ENCODE measurements at places on chromosomes 6 and 20. TPM values are rescaled to one million over a fixed set of nuclear protein-coding genes. Genes with fewer than 3 reads are reported as not detected.
A peak's percentile ranks its signal among the peaks of the same experiment; 100 is the strongest.

Gene TNFRSF21
- 0.08 TPM for polyA plus RNA-seq

Gene BACH2
- polyA plus RNA-seq = 8.0 TPM

Gene HEY2
- polyA plus RNA-seq = 0.72 TPM

Gene TRIM15
- polyA plus RNA-seq = not detected

Gene FILIP1
- not detected for polyA plus RNA-seq

Gene ULBP3
- polyA plus RNA-seq = 0.50 TPM

Gene CENPB
- 1.0 TPM for polyA plus RNA-seq

DNA sequence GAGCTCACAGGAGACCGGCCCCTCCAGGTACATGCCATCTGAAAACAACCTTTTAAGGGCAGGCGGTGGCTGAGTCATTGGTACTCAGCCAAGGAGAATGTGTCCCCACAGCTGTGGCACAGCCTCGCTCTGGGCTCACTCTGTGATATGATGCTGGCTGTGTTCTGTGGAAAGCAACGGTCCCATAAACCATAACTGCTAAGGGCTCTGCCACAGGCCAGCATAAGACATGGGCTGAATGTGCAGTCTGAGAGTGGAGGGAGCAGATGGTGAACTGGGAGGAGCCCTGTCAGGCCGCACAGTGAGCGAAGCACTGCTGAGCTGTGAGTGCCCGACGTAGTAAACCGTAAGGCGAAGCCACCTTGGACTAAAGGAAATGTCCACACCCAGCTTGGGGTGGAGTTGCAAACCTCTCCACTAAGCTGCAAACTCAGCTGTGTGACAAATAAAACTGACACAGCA lies 375.8 kb downstream of the THBS2 start:
- peak overlapping the region; percentile 99 for H3K27ac ChIP-seq
- no peaks in the 10 kb centered on the region for H3K36me3 ChIP-seq
- H3K27me3 ChIP-seq = peaks cover 19% of the 10 kb centered on the region
- peaks cover 90% of the 10 kb centered on the region for H3K4me1 ChIP-seq

- DNase-seq = no peak
- H3K4me1 ChIP-seq = no peaks in the 10 kb centered on the region
- no peak overlapping the region for H3K4me3 ChIP-seq
- no peaks in the 10 kb centered on the region for H3K36me3 ChIP-seq
- H3K27ac ChIP-seq = no peak overlapping the region
Observed at GRCh38 chr20:2088891-2089290, 12.7 kb upstream of the STK35 start.

DNA sequence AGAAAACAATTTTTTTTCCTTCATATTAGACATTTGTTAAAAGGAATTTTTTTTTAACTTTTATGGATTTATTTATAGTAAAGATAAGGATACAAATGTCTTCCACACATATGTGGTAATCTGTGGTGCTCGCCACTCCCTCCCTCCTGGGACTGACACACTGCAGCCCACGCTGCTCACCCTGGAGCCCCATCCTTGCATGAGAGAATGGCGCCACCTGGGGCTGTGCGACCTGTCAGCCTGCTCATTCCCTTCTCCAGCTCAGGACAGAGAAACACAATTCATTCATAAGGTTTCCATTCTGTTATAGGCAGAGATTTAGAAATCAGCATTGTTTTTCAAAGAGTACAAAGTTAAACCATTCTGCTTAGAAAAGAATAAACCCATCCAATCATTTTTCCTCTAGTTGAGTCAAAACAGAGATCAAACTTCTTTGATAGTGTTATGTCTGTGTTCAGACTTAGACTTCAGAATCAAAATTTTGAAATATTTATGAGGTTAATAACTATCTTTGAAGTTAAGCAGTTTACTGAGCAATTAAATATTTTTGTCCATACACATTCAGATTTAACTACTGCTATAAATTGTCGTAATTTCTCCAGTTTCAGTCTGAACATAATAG lies 42.8 kb upstream of the DYNLRB1 start:
- H3K4me1 ChIP-seq = peaks cover 18% of the 10 kb centered on the region
- peaks cover 29% of the 10 kb centered on the region for H3K36me3 ChIP-seq
- no peak for DNase-seq
- peaks cover 2% of the 10 kb centered on the region for H3K27me3 ChIP-seq
- no peak overlapping the region for H3K4me3 ChIP-seq

- no peaks in the 10 kb centered on the region for H3K4me1 ChIP-seq
- no peak for DNase-seq
- no peaks in the 10 kb centered on the region for H3K36me3 ChIP-seq
- H3K27me3 ChIP-seq = no peaks in the 10 kb centered on the region
- no peak overlapping the region for H3K27ac ChIP-seq
Observed at GRCh38 chr20:61464307-61465303, 212.5 kb downstream of the CDH4 start.

Gene SDHAF4
- 6.6 TPM for polyA plus RNA-seq

Gene PPIL6
- 1.0 TPM for polyA plus RNA-seq

DNA sequence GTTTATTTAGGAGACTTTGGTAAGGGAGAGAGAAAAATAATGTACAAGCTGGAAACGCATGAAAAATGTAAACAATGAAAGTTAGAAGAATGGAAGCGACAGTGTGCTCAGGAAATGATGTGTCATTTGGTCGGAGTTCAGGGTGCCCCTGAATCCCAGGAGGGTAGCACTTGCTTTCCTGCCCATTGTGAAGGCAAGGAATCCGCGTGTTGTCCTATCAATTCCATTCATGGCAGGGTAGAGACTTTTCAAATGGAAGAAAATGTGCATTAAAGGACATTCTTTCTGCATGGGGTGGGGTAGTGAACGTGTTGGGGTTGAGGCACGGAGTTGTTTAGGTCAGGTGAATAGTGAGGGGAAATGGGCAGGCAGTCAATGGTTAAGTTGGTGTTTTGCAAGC lies 33.7 kb downstream of the GCNT2 start:
- H3K4me3 ChIP-seq = no peak overlapping the region
- H3K36me3 ChIP-seq = no peaks in the 10 kb centered on the region
- H3K4me1 ChIP-seq = no peaks in the 10 kb centered on the region
- no peak overlapping the region for H3K27ac ChIP-seq
- peaks cover 2% of the 10 kb centered on the region for H3K27me3 ChIP-seq

Gene PROKR2
- polyA plus RNA-seq = not detected

DNA sequence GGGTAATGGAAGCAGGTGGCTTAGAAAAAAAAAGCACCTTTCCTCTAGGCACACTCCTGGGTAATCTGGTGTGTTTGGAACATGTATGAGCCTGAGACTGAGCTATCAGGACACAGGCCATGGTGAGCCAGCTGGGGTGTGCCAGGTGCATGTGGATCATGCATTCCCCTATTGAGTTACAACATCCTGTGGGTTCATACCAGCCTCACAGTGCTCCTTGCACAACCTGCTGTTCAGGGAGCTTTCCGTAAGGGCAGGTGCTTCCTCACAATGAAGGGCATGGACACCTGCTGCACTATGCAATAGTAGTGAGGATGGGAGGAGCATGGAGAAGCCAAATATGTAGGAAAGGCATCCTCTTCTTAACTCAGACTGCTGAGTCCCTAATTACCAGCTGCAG lies 197.2 kb upstream of the SUPT3H start:
- no peaks in the 10 kb centered on the region for H3K36me3 ChIP-seq
- H3K4me3 ChIP-seq = no peak overlapping the region
- no peak for DNase-seq

DNA sequence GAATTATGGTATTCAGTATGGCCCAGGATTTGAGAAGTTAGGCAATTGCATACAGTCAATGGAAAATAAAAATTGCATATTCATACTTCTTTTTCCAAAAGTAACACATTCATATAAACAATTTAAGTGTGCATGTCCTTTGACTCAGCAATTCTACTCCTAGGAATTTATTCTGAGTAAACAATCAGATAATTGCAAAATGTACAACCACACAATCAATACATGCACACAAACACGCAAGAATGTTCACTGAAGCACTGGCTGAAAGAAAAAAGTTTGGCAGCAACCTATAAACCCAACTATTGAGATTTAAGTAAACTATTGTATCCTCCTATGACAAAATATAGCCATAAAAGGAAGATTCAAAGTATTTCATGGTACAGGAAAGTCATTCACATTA lies 1.6 kb downstream of the CYP39A1 start:
- peaks cover 12% of the 10 kb centered on the region for H3K4me1 ChIP-seq
- peaks cover 11% of the 10 kb centered on the region for H3K27me3 ChIP-seq
- H3K27ac ChIP-seq = no peak overlapping the region

DNA sequence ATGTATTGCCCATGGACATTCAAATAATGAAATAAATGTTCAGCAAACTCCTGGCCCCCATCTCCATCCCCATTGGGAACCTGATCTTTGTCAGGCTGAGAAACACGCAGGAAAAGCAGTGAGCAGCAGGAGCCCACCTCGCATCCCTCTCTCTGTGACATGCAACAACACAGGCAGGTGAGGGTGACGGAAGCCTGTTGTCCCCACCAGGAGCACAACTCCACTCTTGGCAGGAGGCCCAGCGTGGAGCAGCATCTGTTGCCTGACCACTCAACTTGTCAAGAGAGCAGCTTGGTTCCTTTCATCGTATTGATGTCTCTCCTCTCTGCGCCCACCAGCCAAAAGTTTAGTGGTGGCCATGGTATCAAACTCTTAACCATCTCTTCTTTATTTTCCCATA lies 586.9 kb upstream of the ARID1B start:
- no peaks in the 10 kb centered on the region for H3K36me3 ChIP-seq
- H3K4me1 ChIP-seq = no peaks in the 10 kb centered on the region
- no peak overlapping the region for H3K4me3 ChIP-seq
- H3K27ac ChIP-seq = no peak overlapping the region
- no peak for DNase-seq

DNA sequence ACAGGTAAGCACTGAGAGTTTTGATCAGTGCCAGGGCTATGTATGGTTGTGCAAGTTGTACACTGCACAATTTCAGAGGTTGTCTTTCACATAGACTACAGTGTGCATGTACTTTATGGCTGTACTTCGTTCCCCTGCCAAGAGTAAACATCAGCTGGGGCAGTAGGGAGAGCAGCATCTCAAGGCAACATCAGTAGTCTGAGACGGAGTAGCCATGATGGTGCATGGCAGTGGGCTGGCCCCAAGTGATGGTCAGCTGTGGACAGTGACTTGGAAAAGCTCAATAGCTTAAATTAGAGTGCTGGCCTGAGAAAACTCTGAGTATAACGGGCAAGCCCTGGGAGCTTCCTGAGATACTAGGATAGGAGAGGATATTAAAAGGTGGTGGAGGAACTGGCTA lies 165.5 kb downstream of the TFAP2B start:
- H3K27ac ChIP-seq = no peak overlapping the region
- no peaks in the 10 kb centered on the region for H3K4me1 ChIP-seq
- no peak overlapping the region for H3K4me3 ChIP-seq
- no peaks in the 10 kb centered on the region for H3K36me3 ChIP-seq

- H3K27ac ChIP-seq = no peak within 1 kb of the TSS
- no peak for DNase-seq
- peaks cover 9% of the 10 kb centered on the region for H3K27me3 ChIP-seq
- H3K4me3 ChIP-seq = no peak within 1 kb of the TSS
- no peaks in the 10 kb centered on the region for H3K4me1 ChIP-seq
Observed at GRCh38 chr6:30113003-30113759, at the start of gene TRIM31. TRIM31 (minus strand) TSS chr6:30113090; CDS start chr6:30112805, 285 bp downstream.

- no peak overlapping the region for H3K4me3 ChIP-seq
- DNase-seq = no peak
- H3K27me3 ChIP-seq = peaks cover 7% of the 10 kb centered on the region
- H3K27ac ChIP-seq = no peak overlapping the region
Observed at GRCh38 chr6:6748001-6748400, 159.5 kb downstream of the LY86 start.

Gene OR2J3
- polyA plus RNA-seq = not detected

Gene DEFB118
- not detected for polyA plus RNA-seq

DNA sequence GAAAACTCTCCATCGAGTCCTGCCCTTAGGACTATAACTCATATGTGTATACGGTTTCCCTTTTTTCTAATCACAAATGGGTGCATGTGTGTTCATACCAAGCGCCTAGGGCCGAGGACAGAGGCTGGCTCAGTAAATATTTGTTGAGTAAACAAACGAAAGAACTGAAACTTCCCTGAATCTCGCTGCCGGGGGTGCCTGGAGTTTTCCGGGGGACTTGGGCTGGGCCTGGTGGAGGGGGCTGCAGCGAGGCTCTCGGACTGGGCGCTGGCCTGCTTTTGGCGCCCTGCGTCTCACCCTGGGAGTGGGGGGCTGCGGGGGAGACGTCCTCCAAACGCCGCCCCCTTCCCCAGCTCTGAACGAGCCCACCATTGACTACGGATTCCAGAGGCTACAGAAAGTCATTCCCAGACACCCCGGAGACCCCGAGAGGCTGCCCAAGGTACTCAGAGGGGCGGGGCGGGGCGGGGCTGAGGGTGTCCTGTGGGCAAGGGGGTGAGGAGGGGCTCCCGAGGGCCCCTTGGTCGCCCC lies 49.0 kb downstream of the CPXM1 start:
- H3K4me1 ChIP-seq = peaks cover 36% of the 10 kb centered on the region
- H3K27ac ChIP-seq = no peak overlapping the region
- no peaks in the 10 kb centered on the region for H3K36me3 ChIP-seq
- peaks cover 5% of the 10 kb centered on the region for H3K27me3 ChIP-seq
- H3K4me3 ChIP-seq = peak overlapping the region; percentile 88
- no peak for DNase-seq

Gene ZC2HC1B
- not detected for polyA plus RNA-seq

Gene WFDC10B
- polyA plus RNA-seq = not detected

DNA sequence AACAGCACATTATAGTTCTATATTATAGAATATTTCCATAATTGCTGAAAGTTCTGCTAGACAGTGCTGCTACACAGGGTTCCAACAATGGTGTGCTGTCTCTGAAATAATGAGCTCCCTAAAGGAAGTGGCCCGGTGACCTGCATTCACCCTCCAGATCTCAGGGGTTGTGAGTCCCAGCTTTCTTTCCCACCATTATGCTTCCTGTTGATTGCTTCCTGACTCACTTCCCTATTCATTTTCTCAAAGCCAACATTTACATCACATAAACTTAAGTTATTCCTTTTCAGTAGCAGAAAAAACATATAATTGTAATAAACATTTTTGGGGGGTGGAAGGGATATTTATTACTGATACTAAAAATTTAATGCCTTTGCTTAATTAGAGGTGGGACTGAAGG lies 12.9 kb upstream of the CCN6 start:
- no peak overlapping the region for H3K4me3 ChIP-seq
- no peak for DNase-seq
- no peaks in the 10 kb centered on the region for H3K36me3 ChIP-seq

GRCh38 chr20:50520222-50520880 lies 10.2 kb downstream of the PTPN1 start:
- peaks cover 90% of the 10 kb centered on the region for H3K4me1 ChIP-seq
- H3K4me3 ChIP-seq = peak overlapping the region; percentile 89
- no peaks in the 10 kb centered on the region for H3K36me3 ChIP-seq
- no peak for DNase-seq
- H3K27ac ChIP-seq = peak overlapping the region; percentile 81

DNA sequence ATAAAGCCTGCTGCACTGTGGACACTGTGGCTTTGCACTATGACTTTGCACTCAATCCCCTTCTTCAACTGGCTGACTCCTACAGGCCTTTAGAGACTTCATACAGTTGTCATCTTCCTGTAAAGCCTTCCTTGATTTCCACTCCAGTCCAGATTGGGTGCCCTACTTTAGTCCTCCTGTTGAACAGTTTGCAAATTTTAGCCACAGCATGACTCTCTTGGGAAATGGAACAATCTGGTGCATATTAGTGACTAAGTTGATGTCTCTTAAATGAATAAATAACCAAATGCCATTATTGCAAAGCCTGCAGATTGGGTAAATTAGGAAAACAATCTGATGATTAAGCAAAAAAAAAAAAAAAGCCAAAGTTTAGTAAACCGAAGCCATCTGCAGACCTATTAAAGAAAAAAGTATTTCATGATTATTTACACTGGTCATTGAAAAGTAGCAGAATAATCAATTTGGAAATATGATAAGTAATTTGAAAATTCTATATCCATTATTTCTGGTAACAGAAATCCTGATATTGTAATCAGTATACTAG lies 12.6 kb downstream of the PLCB4 start:
- no peak overlapping the region for H3K27ac ChIP-seq
- no peaks in the 10 kb centered on the region for H3K36me3 ChIP-seq
- H3K27me3 ChIP-seq = no peaks in the 10 kb centered on the region
- H3K4me1 ChIP-seq = no peaks in the 10 kb centered on the region

Gene AVP
- not detected for polyA plus RNA-seq

All from immature natural killer cell (primary cell).